CD4-positive, alpha-beta T cell treated with Interleukin-4 for 1 hour (primary cell): ENCODE measurements at places on chromosomes 12 and 14.

GRCh38 chr12:70756118-70756517 lies 118.9 kb upstream of the PTPRB start:
- DNase-seq: no peak

- no peak for DNase-seq
These were observed 6.7 kb downstream of the HOXC5 start for GRCh38 chr12:54039417-54040147.

GRCh38 chr12:54393743-54394142 lies 9.2 kb upstream of the ZNF385A start:
- no peak for DNase-seq

GRCh38 chr12:107035733-107036132 lies 48.8 kb upstream of the MTERF2 start:
- DNase-seq: no peak

- DNase-seq: no peak
These were observed 43.5 kb downstream of the CMAS start for GRCh38 chr12:22089486-22089885.

GRCh38 chr14:105087308-105087962 lies 22.2 kb upstream of the GPR132 start:
- DNase-seq: no peak
